G401 (cell line): ENCODE measurements at places on chromosomes 3 and 15.

- peak; percentile 50 for DNase-seq
Observed at GRCh38 chr3:155026999-155027591, 53.0 kb upstream of the MME start.

- DNase-seq: no peak
Observed at GRCh38 chr15:77342807-77343206, 77.1 kb downstream of the PEAK1 start.

DNA sequence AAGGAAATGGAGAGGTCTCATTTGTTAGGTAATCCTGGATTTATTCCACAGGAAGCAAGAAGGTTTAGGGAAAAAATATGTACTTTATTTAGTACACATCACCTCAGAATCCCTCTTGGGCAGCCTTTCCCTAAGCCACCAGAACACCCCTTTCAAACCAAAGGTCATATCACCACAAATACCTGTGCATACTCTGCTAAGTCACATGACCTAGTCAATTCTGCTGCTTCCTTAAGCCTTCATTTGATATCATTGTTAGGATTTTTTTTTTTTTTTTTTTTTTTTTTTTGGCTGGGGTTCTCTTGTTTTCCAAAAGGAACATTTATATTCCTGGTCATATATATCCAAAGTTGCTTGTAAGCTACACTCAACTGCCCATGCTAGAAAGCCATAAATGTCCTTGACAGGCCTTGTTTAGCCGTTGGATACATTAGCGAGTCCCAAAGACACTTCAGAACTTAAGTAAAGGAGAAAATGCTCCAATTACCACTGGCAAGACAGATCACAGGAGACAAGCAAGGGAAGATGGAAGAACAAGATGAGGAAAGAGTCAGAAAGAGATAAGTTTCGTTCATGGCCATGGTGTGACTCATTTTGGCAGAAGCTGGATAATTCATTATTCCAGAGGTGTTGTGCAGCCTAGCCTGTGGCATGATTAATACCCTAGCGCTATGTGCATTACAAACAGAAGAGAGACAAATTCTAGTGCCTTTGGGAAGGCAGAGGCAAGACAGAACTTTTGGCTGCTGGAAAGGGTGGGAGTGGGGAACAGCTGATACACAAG lies 155.6 kb upstream of the SLC2A2 start:
- DNase-seq: no peak

- DNase-seq: no peak
Observed at GRCh38 chr3:8505621-8506020, 4.0 kb downstream of the LMCD1 start.

- DNase-seq: no peak
Observed at GRCh38 chr3:135078283-135078682, 283.2 kb downstream of the EPHB1 start.

DNA sequence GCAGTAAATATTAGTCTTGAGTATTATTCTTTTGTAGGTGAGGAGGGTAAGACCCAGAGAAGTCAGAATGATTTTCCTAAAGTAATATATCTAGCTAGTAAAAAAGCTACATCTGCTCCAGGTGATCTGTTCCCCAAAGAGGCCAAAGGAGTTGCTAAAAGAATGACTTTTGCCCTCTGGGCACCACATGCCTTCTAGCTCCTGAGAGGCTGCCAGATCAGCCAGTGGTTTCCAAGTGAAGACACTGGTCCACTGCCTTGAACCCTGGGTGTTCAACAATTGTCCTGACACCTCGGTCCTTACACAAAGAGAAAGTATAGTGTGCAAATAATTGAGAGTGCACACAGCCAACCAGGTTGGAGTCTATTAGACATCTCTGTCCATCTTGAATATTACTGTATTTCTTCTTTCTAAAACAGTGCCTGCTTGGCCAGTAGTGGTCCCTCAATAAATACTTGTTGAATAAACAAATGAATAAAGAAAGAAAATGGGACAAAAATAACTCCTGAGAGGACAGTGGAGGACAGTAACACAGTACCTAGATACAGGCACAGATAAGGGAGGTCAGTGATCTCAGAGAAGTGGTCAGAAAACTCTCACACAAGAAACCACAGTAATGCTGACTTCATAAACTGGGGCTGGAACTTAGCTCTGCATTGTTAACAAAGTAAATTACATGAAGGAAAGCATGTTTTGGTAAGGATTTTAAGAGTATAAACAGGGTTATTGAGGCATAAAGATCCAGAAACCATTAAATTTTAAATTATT lies 56.6 kb upstream of the CSTA start:
- DNase-seq: no peak

DNA sequence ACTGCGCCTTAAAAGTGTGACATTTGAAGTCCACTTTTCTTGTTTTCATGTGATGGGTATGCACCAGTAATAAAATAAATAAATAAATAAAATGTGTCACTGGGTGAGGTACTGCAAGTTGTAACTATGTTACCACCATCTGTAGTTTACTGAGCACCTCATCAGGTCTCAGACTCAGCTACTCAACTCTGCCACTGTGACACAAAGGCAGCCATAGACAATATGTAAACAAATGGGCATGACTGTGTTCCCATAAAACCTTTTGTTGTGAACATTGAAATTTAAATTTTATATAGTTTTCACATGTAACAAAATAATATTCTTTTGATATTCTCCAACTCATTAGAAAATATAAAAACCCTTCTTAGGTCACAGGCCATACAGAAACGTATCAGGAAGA lies 120.1 kb downstream of the DNAJB8 start:
- DNase-seq: no peak

DNA sequence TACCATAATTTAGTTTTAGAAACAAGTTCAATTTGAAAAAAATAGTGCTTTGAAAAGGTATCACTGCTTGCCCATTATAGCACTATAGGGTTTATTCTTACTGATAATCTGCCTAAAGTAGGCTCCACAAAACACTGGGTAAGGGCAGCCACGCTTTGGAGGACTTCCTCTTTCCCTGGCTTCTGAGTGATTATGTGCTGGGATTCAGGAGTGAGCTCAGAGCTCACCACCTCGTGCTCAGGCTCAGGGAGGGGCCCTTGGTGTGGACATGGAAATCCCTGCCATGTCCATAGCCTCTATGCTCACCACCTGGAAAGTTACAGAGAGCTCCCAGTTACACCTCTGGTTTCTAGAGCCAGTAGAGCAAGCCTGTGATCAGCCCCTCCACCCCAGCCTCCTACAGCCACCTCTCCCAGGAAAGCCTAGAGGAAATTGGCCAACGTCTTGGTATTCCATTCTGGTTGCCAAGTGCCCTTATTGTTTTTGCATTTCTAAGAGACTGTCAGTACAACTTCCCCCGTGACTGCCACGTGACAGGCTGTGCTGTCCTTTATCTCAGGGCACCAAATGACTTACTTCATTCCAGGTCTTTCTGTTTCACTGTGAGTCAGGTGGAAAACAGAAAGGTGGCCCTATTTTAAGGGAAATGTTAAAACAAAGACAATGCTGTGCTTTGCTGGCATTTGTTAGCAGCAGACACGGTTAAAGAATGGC lies 316.0 kb downstream of the RORA start:
- DNase-seq: no peak

DNA sequence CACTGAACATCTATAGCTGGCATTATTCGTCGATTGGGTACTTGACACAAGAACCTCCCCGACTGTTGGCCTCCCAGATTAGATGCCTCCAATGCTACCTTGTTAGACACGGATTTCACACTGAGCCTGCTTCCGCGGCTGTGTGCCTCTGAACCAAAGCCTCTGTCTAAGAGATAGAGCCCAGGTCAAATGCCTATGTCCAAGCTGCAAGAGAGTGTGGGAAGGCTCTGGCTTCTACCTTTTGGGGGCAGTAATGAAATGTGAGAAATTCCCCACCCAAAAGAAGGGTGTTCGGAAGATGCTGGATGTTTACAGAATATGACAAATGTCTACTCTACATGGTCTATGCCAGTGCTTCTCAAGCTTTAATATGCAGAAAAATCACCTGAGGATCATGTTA lies 2.0 kb upstream of the RPUSD2 start:
- peak; percentile 43 for DNase-seq

GRCh38 chr3:195790901-195791300 lies 20.8 kb downstream of the MUC4 start:
- no peak for DNase-seq

DNA sequence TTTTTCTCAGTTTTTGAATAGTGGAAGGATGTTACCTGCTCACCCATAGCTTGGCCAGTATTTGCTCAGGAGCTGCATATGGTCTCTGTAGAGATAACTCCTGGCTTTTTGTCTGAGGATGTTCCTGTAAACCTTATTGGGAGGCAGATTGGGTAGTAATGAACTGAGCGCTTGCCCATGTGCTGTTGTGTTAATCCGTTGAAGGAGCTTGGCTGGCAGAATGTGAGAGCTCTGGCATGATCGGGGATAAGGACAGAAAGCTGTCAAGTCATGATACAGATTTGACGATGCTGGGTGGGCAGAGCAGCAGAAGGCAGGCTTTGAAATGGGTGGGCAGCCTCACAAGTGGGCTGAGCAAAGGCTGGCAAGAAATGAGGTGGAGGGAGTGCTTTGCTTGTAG lies 27.4 kb downstream of the SH3GL3 start:
- peak; percentile 85 for DNase-seq

DNA sequence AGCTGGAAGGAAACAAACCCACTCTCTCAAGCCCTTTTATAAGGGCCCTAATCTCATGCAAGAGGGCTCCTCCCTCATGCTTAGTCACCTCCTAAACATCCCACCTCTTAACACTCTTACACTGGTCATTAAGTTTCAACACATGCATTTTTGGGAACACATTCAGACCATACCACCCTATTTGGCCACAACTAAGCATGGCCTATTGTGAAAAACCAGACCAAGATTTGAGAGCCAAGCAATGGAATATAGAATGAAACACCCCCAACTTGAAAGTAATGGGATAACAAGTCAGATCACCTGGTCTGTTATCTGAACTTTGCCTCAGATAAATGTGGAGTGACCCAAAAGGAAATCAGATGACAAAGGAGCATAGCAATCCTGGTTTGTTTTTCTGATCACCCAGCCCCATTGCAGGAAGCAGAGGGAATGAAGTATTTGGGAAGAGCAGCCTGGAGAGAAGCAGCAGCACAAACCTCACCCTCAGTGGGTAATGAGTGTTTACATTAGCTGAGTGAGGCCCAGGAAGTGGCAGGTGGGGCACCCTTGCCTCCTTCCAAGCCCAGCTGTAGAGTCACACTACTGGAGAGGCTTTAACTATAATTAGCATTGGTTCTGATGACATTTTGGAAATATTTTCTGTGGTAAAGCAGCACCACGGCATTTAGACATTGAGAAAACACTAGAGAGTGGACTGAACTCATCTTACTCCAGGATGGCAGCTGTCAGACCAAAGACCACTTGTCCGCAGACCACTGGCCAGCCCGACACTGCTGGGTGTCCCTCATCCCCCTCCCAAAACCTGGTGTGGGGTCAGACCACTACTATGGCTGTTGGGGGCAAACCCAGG lies 48.8 kb upstream of the PRTG start:
- no peak for DNase-seq

DNA sequence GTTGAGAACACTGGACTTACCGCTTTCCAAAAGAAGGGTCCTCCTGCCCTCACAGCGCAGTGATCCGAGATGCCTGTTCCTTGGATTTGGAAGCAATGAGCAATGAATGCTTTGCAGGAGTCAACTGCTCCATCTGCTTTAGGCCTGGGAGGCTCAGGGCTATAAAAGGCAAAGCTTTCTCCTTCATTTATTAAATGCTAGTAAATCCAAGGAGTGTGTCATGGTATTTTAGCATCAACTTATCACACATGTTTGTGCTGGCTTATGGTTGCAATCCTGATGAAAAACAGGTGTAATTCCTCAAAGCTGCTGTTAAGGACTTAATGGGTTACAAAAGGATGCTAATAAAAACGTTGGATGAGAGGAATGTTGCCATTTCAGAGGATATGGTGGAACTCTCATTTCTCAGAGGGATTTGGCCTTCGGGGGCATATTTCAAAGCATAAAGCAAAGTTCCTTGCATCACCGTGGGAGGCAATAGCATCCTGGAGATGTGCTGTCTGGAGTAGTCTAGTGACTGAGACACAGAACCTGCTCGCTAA lies 158.5 kb upstream of the TPM1 start:
- peak; percentile 43 for DNase-seq

- DNase-seq: no peak
Observed at GRCh38 chr15:77085297-77085696, 14.4 kb upstream of the TSPAN3 start.

- no peak for DNase-seq
Observed at GRCh38 chr3:135460273-135460672, 505.3 kb upstream of the PPP2R3A start.

- no peak for DNase-seq
Observed at GRCh38 chr15:41794081-41794480, 19.8 kb downstream of the MAPKBP1 start.

- DNase-seq: no peak
Observed at GRCh38 chr3:188884299-188885043, 287.3 kb upstream of the TPRG1 start.

- DNase-seq: peak; percentile 19
Observed at GRCh38 chr15:82263350-82263749, 732 bp downstream of the SAXO2 start.

- DNase-seq: no peak
Observed at GRCh38 chr3:176505878-176506621, 691.2 kb downstream of the TBL1XR1 start.

GRCh38 chr3:108897883-108898282 lies 55.8 kb downstream of the GUCA1C start:
- DNase-seq: no peak

DNA sequence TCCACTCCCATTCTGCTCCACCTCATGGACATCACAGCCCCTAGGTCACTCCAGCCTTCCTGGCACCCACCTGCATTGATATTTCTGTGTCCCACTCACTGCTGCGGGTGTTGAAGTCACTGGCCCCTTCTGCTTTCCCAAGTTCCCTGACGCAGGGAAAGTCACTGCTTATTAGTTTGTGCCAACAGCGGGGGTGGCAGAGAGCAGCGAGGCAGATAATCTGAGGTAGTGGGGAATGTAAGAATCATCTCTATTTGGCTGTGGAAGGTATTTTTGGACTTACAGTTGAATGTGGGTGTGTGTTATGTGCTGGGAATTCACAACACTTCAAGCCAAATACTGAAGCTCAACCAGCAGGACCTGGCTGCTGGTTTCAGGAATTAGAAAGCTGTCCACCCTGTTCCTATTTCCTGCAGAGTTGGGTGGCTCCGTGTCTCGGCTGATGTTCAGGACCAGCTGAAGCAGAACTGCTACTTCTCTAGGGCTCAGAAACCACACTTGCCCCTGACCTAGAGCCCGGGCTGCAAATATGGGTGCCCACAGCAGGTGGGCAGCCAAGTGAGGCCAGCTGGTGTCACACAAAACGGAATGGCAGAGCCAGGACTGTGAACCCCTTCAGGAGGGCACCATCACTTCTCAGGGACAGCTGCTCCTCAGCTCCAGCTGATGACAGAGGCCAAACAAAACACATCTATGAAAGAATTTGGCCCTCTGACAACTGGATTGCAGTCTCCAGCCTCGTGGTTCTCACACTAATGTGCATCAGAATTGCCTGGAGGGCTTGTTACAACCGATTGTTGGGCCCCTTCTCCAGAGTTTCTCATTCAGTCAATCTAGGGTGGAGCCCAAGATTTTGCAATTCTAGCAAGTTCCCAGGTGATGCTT lies 57.7 kb downstream of the SEMA5B start:
- DNase-seq: no peak
